WTC11 (cell line): ENCODE measurements at places on chromosomes 4 and X. TPM values are rescaled to one million over a fixed set of nuclear protein-coding genes. Genes with fewer than 3 reads are reported as not detected.

The RPA4 gene
- total RNA-seq, result 0.17 to 0.23 TPM in 2 of 3 replicates, not detected in the other

The TSPAN6 gene
- 47.0 to 50.5 TPM (median 49.8 TPM) in 3 replicates for total RNA-seq

The IDUA gene
- 8.5 to 9.7 TPM (median 8.7 TPM) in 3 replicates for total RNA-seq

The GDPD2 gene
- 7.0 to 9.3 TPM (median 8.8 TPM) in 3 replicates for total RNA-seq

The TLR7 gene
- total RNA-seq, result 0.07 TPM in 1 of 3 replicates, not detected in the others

The NAT8L gene
- 19.7 to 20.2 TPM (median 20.0 TPM) in 3 replicates for total RNA-seq

The GPR82 gene
- total RNA-seq, result not detected in 3 replicates

The CYLC1 gene
- not detected in 3 replicates for total RNA-seq

The NCAPG gene
- 54.7 to 61.9 TPM (median 55.9 TPM) in 3 replicates for total RNA-seq

The APEX2 gene
- total RNA-seq, result 18.7 to 19.9 TPM (median 19.3 TPM) in 3 replicates

The RHOXF1 gene
- total RNA-seq, result not detected in 3 replicates

- H3K27ac ChIP-seq, result no peak overlapping the region
- H3K27me3 ChIP-seq, result no peaks in the 10 kb centered on the region
- H3K36me3 ChIP-seq, result peaks cover 90% of the 10 kb centered on the region
- no peak overlapping the region for H3K4me3 ChIP-seq
- peaks cover 23% of the 10 kb centered on the region for H3K4me1 ChIP-seq
- DNase-seq, result peak; percentile 44
These were observed 27.3 kb downstream of the WDR1 start for GRCh38 chr4:10089346-10089745.

DNA sequence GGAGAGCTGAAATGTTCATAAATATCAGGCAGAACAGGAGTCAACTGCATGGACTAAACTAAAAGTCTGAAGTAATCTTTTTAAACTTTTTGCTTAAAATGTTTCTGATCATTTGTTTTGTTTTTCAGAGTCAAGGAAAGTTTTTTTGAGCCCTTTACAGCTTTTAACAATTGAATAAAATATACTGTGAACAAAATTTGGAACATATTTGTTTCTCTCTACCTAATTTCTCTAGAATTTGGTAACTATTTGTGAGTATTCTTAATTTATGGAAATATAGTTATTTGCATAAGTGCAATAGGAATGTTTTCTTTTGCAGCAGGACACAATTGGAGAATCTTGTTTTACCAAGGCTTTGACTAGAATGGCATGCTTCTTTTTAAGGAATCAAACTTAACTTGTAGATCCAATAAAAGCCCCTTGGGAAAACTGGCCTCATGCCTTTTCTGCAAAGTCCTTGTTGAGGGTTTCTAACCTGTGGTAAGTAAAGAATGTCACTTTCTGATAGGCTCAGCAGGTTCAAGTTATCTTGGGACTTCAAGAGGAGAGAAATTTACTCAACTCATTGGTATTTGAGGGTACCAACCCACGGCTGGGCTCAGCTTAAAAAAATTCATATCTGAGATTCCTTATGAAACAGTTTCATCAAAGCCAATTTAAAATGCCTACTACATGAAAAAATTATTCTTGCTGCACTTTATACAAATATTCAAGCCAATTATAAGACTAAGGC is 91.5 kb downstream of the UPRT start:
- H3K4me3 ChIP-seq, result no peak overlapping the region
- H3K27ac ChIP-seq, result no peak overlapping the region
- H3K4me1 ChIP-seq, result peaks cover 5% of the 10 kb centered on the region
- H3K27me3 ChIP-seq, result no peaks in the 10 kb centered on the region

GRCh38 chrX:33339219-33339618 is 127.9 kb upstream of the DMD start:
- H3K36me3 ChIP-seq, result no peaks in the 10 kb centered on the region
- no peaks in the 10 kb centered on the region for H3K27me3 ChIP-seq
- H3K27ac ChIP-seq, result no peak overlapping the region
- no peak overlapping the region for H3K4me3 ChIP-seq
- DNase-seq, result no peak

DNA sequence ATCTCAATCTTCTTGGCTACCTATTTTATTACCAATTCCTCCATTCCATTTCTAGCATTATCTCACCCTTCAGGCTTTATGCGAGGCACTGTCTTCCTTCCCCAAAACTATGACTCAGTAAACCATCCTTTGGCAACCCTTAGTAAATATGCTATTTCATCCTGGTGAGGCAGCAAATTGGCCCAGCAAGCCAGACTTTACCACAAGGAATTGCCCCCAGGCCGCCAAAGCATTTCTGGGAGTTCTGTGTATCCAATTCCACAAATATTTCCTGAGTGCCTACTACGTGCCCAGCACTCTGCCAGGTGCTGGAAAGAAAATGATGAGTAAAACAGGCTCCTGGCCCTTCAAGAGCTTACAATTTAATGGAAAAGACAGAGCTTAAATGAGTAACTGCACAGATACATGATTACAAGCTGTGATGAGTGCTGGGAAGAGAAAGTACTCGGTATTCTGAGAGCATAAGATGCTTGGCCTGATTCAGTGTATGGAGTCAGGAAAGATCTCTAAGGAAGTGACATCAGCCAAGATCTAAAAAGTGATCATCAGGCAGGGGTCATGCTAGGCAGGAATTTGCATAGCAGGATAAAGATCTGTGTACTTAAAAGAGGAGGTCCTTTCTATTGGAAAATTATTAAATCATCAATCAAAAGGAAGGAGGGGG is 193.8 kb downstream of the ADAMTS3 start:
- H3K36me3 ChIP-seq, result no peaks in the 10 kb centered on the region
- no peak for DNase-seq
- H3K27ac ChIP-seq, result no peak overlapping the region
- H3K27me3 ChIP-seq, result no peaks in the 10 kb centered on the region

- H3K36me3 ChIP-seq, result peaks cover 3% of the 10 kb centered on the region; the same call in 1 of the 2 replicates
- H3K27ac ChIP-seq, result no peak overlapping the region
- H3K27me3 ChIP-seq, result no peaks in the 10 kb centered on the region
- H3K4me1 ChIP-seq, result peaks cover 7% of the 10 kb centered on the region
These were observed 70.5 kb downstream of the RELL1 start for GRCh38 chr4:37615720-37616063.

DNA sequence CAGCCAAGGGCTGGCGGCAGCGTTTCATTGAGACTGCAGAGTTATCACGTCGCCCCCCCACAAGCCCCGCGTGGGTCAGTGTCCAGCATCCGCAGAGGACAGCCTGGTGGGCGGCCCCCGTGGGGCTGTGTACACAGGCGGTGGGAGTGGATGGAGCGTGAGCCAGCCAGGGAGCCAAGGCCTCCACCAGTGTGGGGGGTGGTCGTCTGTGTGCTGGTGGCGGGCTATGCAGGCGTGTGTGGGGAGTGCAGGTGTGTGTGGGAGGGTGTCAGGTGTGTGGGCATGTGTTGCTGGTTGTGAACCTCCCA is 56.5 kb upstream of the NKX1-1 start:
- no peak overlapping the region for H3K4me3 ChIP-seq
- H3K27me3 ChIP-seq, result peaks cover 13% of the 10 kb centered on the region
- H3K4me1 ChIP-seq, result peaks cover 23% of the 10 kb centered on the region
- H3K27ac ChIP-seq, result no peak overlapping the region

- H3K27me3 ChIP-seq, result no peaks in the 10 kb centered on the region
- H3K27ac ChIP-seq, result no peak overlapping the region
- no peaks in the 10 kb centered on the region for H3K36me3 ChIP-seq
- DNase-seq, result no peak
- H3K4me1 ChIP-seq, result peaks cover 4% of the 10 kb centered on the region; the same call in 1 of the 2 replicates
These were observed 477.8 kb downstream of the ANKRD50 start for GRCh38 chr4:124234771-124235170.

DNA sequence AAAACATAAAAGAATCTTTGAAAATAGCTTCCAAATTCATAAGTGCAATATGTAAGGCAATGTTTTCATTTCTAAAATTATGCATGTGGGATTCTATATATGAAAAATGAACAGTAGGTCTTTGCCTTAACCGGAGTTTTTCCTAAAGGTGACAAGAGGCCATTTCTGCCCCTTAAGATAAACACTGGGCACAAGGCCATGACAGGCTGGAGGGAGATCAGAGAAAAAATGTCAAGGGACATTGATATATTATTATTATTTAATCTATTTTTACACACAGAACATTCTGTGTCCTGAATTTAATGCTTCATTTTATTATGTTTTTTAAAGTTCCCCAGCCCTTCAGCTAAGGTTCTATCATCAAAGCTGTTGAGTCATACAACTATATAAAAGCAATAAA is 118.8 kb downstream of the CHM start:
- H3K27ac ChIP-seq, result no peak overlapping the region
- no peaks in the 10 kb centered on the region for H3K27me3 ChIP-seq
- no peak overlapping the region for H3K4me3 ChIP-seq
- H3K36me3 ChIP-seq, result no peaks in the 10 kb centered on the region
- H3K4me1 ChIP-seq, result peaks cover 15% of the 10 kb centered on the region
- DNase-seq, result no peak

DNA sequence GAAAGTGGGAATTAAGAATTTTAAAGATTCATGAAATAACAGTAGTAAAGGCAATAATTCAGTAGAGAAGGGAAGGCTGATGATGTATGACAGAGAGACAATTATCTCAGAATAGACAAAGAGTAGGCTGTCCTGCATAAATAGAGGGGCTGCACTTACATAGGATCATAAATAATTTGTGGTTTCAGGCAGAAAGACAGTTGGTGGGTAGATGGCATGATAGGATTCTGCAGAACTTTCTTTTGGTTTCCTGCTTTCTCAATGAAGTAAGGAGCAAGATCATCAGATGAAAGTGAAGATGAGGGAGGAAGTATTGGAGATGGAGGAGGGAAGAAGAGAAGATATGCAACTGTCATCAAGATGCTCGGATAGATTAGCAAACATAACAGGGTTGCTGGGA is 604.9 kb upstream of the ZFP42 start:
- H3K27me3 ChIP-seq, result no peaks in the 10 kb centered on the region
- no peak for DNase-seq
- no peaks in the 10 kb centered on the region for H3K36me3 ChIP-seq
- H3K4me3 ChIP-seq, result no peak overlapping the region
- H3K4me1 ChIP-seq, result no peaks in the 10 kb centered on the region

GRCh38 chrX:413322-414201 is 26.9 kb upstream of the PPP2R3B start:
- H3K36me3 ChIP-seq, result peaks cover 10% of the 10 kb centered on the region
- no peak overlapping the region; the same call in 1 of the 2 replicates for H3K27ac ChIP-seq
- H3K4me3 ChIP-seq, result peak overlapping the region; percentile 67
- peaks cover 18% of the 10 kb centered on the region for H3K4me1 ChIP-seq
- peak; percentile 63 for DNase-seq

DNA sequence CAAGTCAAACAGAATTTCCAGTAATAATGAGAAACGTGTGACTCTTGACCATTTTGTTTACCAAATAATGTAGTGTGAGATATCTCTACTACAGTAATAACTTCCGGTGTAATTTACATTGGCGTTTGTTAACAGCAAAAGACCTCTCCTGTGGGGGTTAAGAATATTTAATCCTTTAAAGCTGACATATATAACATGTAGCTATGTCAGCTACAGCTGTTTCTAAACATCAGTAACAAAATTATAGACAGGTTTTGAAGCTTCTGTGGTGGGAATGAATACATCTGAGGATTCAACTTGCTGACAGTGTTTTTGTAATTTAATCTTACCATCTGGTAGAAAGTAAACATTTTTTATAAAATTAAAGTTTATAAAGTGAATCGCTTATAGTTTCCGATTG is 73.6 kb upstream of the TENM3 start:
- no peaks in the 10 kb centered on the region for H3K27me3 ChIP-seq
- no peaks in the 10 kb centered on the region for H3K36me3 ChIP-seq
- H3K4me3 ChIP-seq, result no peak overlapping the region
- no peaks in the 10 kb centered on the region; the same call in 1 of the 2 replicates for H3K4me1 ChIP-seq
- no peak for DNase-seq
- no peak overlapping the region for H3K27ac ChIP-seq

GRCh38 chr4:24642981-24643547 is 58.7 kb upstream of the DHX15 start:
- DNase-seq, result no peak
- H3K36me3 ChIP-seq, result no peaks in the 10 kb centered on the region
- no peak overlapping the region for H3K27ac ChIP-seq

- H3K27ac ChIP-seq, result no peak overlapping the region
- peaks cover 6% of the 10 kb centered on the region for H3K4me1 ChIP-seq
- no peak for DNase-seq
- no peaks in the 10 kb centered on the region for H3K27me3 ChIP-seq
These were observed 101.2 kb upstream of the CBLL2 start for GRCh38 chrX:22171287-22172060.

DNA sequence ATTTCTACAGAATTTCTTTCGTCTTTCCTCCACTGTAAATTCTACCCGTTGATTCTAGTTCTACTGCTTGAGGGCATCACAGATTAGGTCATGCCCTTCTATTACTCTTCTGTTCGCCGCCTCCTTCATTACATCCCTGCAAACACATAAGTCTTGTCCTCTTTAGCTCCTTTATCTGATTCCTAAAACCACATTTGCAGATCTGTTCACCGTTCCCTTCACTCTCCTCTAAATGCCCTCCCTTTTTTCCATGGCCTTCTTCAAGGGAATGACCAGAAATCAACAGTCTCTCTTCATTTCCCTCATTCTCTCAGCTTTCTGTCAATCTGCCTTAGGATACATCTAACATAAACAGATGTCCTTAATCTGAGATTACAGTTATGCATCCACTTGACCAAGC is 43.1 kb downstream of the BTC start:
- H3K27ac ChIP-seq, result no peak overlapping the region
- no peaks in the 10 kb centered on the region for H3K27me3 ChIP-seq
- 0 out of 2 replicates have a peak, but pooled peaks cover 3% of the 10 kb centered on the region for H3K4me1 ChIP-seq
- no peak for DNase-seq
- H3K4me3 ChIP-seq, result no peak overlapping the region
- H3K36me3 ChIP-seq, result no peaks in the 10 kb centered on the region
